ENCODE measurements at places on chromosomes 12 and 14.

GRCh38 chr14:85601690-85602089 lies 71.7 kb downstream of the FLRT2 start:
- DNase-seq = no peak

- peak; percentile 37 for DNase-seq
These were observed 8.7 kb downstream of the NGDN start for GRCh38 chr14:23478109-23478759.

DNA sequence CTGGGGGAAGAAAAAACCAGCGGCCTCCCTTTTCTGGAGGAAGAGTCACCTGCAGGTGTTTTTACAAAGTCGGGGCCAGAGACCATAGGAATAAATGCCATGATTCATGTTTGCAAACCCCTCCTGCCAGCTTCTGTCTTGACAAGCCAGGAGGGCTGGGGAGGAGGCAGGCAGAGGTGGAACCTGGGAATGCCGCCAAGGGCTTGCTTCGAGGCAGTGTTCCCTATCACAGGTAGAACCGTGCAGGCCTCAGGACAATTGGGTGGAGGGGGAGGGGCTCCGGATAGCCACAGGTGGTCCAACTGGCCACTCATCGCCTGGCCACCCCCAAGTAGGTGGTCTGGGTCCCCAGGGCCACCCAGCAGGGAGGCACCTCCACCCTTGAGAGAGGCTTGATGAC lies 14.2 kb upstream of the DLK1 start:
- no peak for DNase-seq

GRCh38 chr12:115755725-115756085 lies 521.8 kb downstream of the MED13L start:
- no peak for DNase-seq

DNA sequence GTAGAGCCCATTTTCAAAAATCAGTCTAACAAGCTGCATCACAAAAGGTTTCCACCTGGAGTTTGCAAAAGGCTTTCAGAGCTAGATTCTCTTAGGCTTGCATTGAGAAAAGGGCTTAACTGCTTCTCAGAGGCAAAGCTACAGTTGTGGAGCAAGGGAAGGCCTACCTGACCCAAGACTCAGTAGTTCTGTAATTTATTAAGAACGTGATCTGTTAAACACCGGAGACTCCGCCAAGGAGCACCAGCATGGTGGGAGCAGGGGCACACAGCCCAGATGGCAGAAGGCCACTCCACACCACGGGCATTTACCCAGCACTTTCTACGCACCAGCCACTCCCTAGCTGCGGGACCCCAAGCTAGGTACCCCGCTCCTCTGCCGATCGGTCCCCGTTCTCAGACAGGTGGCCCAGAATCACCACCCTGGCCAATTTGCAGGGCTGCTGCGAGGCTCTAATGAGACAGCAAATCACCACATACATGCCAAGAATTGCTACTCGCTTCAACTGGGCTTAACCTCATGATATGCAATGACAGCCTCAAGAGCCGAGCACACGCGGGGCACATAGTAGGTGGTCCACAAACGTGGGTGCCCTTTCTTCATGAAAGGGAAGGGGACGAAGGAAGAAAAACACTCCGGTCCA lies 1.5 kb downstream of the ITPK1 start:
- DNase-seq = no peak

DNA sequence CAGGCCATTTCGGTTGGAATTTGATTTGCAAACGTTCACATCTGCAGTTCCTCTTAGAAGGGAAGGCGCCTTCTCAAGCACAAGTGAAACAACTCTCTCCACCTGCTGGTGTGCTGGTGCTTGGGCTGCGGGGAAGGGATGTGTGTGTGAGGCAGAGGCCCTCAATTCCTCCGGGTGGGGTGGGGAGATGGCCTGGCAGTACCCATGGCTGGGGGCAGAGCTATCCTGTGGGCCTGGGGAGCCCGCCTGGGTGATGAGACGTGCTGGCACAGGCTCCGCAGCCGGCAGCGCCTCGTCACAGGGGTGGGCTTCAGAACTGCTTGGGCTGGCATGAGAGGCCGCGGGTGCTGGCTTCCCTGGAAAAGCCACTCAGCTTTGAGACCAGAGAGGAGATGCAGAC lies 28.9 kb upstream of the TDRD9 start:
- no peak for DNase-seq

DNA sequence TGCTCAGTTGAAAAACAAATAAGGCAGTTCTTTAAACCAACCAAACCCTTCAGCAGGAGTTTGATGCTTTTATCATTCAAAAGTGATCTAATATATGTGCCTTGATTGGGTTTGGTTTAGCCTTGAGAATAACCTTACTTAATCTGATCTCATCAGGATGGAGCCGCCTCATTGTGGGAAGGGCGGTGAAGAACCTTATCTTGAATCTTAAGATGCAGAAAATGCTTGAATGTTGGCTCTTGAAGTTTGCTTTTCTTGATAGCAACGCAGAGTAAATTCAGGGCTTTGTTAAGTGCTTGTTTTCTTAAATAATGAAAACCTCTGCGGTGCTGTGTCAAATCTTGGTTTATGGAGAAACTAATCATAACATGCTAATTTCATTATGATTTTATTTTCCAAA lies 138.2 kb downstream of the MON2 start:
- DNase-seq = no peak

- DNase-seq = no peak
These were observed 61.5 kb upstream of the LRTM2 start for GRCh38 chr12:1758887-1759286.

- DNase-seq = no peak
These were observed 58.8 kb downstream of the PIK3C2G start for GRCh38 chr12:18320036-18320617.

- DNase-seq = peak; percentile 76
These were observed 446 bp upstream of the SPATS2 start for GRCh38 chr12:49366652-49367380.

- no peak for DNase-seq
These were observed 6.0 kb downstream of the FOXG1 start for GRCh38 chr14:28772613-28773012.

- no peak for DNase-seq
These were observed 158.6 kb downstream of the PAX9 start for GRCh38 chr14:36820111-36820709.

GRCh38 chr14:94888121-94888520 lies 118.2 kb upstream of the GSC start:
- no peak for DNase-seq

DNA sequence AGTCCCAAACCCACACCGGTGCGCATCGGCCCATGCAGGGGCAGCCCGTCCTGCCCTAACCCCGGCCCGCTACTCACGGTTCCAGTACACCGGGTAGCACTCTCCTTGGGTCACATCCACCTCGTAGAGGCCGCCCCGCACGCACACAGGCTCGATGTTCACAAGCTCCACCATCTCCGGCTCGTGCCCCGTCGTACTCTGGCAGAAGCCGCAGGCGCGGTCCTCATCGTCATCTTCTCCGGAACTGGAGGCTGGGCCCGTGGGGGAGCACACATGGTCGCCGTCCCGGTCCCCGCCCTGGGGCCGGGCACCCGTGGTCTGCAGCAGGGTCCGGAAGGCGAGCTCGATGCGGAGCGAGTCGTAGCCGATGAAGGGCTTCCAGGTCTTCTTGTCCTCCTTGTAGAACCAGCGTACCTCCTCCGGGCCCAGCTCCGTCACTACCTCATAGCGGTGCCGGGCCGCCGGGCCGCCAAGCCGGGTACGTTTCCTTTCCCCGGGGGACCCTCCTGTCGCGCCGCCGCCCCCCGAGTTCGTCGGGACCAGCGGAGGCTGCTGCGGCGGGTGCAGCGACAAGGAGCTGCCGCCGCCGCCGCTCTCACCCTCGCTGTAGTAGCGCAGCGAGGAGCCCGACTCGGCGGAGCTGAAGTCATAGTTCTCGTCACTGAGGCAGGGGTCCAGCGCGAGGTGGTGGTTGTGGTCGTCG lies 788 bp downstream of the DDHD1 start:
- DNase-seq = peak; percentile 48

- no peak for DNase-seq
These were observed 3.4 kb upstream of the RNASE7 start for GRCh38 chr14:21038441-21039422.

- DNase-seq = no peak
These were observed 370.2 kb downstream of the DPF3 start for GRCh38 chr14:72523424-72524294.

- DNase-seq = no peak
These were observed 641.9 kb upstream of the FBXO33 start for GRCh38 chr14:40074169-40074568.

DNA sequence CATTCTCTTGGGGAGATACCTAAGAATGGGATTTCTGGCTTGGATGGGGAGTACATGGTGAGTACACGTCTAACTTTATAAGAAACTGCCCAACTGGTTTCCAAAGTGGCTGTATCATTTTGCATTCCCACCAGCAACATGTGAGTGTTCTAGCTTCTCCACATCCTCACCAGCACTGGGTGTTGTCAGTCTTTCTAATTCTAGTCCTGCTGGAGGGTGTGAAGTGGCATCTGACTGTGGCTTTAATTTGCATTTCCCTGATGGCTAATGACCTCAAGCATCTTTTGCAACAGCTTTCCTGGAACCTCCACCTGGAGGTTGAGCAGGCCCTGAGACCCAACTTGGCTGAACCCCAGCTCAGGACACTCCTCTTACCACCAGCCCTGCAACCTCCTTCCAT lies 17.8 kb downstream of the SELPLG start:
- no peak for DNase-seq

GRCh38 chr14:23609001-23609400 lies 27.2 kb upstream of the DHRS2 start:
- no peak for DNase-seq

DNA sequence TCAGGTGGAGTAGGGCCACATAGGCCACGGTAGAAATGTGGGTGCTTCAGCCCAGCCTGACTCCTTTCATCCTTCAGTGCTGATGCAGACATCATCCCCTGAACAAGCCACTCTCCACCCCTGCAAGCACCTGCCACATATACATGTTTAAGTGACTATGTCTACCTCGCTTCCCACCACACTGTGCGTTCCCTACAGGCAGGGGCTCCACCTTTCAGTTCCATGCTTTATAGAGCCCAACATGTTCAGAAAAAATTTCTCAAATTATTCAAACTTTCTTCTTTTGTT lies 11.6 kb downstream of the SLC7A7 start:
- DNase-seq = no peak

DNA sequence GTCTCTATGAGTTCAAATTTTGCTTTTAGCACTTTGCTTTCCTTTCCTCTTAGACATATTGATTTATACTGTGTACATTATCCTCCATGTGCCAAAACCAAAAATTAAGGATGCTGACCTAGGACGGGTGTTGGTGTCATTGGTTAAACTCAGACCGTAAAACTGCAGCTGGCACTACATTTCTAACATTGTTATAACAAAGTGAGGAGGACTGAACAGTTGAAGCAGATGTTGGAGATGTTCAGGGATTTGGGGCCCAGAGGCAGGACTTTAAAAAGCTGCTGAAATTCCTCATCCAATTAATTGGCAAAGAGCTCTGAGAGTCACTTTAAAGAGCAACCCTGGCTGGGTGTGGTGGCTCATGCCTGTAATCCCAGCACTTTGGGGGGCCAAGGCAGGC lies 72.4 kb downstream of the TMTC1 start:
- no peak for DNase-seq

GRCh38 chr12:103373088-103373523 lies 122.7 kb downstream of the C12orf42 start:
- no peak for DNase-seq

DNA sequence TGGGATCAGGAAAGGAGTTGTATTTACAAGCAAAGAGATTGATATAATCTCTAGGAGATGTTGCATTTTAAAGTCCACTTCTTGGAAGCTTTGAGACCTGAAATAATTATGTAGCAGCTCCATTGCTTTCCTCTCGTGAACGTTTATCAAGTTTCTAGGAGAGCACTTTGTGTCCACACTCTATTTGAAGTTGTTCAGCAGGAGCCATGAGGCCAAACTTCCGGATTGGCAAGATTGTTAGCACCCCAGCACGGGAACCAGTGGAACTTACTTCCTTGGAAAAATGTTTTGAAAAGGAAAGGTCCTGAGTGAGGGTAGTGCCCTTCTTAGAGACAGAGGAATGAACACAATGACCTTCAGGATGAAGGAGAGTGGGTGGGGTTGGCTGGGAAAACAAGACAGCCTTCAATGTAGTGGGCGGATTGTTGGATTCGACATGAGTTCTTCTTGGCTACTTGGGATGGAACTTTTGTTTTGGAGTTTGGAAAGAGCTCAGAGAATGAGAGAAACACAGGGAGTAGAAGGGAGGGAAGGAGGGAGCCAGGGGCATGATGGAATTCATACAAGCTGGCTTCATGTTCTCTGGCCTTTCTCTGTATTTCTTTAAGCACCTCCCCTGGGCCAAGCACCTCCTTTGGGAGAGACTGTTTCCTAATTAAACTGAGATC lies 23.8 kb upstream of the CISTR start:
- DNase-seq = no peak

- no peak for DNase-seq
These were observed 15.6 kb upstream of the NGB start for GRCh38 chr14:77286576-77286975.

GRCh38 chr14:30521899-30522736 lies 36.8 kb upstream of the G2E3 start:
- DNase-seq = no peak

- DNase-seq = no peak
These were observed 189.9 kb upstream of the CNTN1 start for GRCh38 chr12:40502322-40502721.

- no peak for DNase-seq
These were observed 755.8 kb upstream of the FBXO33 start for GRCh38 chr14:40188006-40188405.

DNA sequence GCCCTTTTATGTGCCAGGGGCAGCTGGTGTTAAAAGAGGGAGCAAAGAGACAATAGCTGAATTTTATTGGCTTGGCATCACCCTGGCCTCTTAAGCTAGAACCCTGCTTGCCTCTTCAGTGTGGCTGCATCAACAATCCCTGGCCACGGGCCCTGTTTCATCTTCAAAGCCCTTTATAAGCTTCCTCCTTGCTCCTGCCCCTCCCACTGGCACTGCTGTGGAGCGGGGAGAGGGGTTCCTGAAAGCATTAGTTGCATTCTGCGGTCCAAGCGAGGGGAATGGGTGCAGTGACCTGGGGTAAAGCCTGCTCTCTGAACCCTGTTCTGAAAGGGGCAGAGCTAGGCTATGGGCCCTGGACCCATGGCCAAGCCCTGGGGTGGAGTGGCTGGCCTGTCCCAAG lies 220 bp upstream of the KRT83 start:
- DNase-seq = no peak

GRCh38 chr14:37595809-37596621 lies 586 bp downstream of the TTC6 start:
- no peak for DNase-seq

DNA sequence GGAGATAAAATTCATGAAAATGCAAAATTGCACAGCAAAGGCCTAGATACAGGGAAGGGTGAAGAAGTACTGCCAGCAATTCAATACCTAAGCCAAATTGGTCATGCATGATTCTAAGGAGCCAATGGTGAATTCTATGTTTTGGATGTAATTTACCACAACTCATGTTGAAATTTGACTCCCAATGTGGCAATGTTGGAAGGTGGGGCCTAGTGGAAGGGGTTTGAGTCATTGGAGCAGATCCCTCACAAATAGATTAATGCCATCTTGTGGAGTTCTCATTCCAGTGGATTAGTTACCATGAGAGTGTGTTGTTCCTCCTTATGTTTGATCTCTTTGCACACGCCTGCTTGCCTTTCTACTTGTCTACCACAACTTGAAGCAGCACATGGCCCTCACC lies 194.0 kb upstream of the ALG10 start:
- no peak for DNase-seq

Data from activated CD8-positive, alpha-beta memory T cell treated with anti-CD3 and anti-CD28 coated beads for 1 hour (primary cell).